ENCODE measurements at places on chromosomes 11 and 22.
A peak's percentile ranks its signal among the peaks of the same experiment; 100 is the strongest.

DNA sequence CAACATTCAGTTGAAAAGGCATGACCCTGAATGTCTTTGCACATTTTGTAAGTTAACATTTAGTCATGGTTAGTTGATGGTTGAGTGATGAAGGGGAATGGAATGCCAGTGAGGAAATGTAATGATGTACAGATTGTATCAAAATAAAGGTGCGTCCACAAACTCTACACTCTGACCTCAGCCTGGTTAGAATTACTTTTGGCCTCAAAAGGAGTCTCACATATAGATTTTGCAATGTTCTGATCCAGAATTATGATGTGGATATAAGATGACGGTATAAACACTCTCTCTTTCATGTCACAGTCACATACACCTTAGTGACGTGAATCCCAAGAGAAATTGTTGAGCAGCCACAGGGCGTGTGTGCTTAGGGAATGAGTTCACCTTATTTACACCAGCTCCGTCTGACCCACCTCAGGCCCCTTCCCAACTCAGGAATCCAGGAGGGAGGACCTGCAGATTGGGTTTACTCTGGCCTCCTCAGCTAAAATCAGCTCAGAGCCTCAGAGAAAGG lies 100.1 kb downstream of the RDX start:
- peak; percentile 90 for DNase-seq

- no peak for DNase-seq
These were observed 647.6 kb downstream of the BRD1 start for GRCh38 chr22:49179886-49180682.

GRCh38 chr11:128988242-128988970 lies 45.7 kb upstream of the TP53AIP1 start:
- peak; percentile 3 for DNase-seq

GRCh38 chr22:42327462-42328129 lies 57.1 kb upstream of the TCF20 start:
- DNase-seq = no peak

- peak; percentile 13 for DNase-seq
These were observed 288.5 kb downstream of the NTM start for GRCh38 chr11:131658952-131659351.

GRCh38 chr11:120338107-120338933 lies 2.1 kb downstream of the ARHGEF12 start:
- no peak for DNase-seq

- DNase-seq = no peak
These were observed 251.1 kb downstream of the NXPE2 start for GRCh38 chr11:114929351-114930000.

- no peak for DNase-seq
These were observed 707.5 kb upstream of the LUZP2 start for GRCh38 chr11:23789200-23789853.
